ENCODE measurements at places on chromosomes 2 and 18.

DNA sequence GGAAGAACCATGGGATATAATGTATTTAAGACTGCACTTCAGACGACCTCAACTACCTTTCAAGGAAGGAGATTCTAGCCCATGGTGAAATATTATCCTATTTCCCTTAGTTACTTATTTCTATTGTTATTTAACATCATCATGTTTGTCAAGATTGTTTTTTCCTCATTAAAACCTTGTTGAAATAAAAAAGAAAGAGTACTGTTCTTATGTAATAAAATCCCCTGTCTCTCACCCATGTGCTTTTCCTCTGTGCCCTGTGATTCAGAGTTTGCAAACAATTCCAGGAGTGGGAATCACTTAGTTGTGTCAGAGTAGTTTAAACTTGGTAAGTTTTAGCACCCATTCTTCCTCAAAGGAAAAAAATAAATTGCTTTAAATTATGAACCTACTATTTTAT is 43.6 kb downstream of the ERBB4 start:
- DNase-seq = no peak

- DNase-seq = no peak
Measured at GRCh38 chr18:13036622-13037320, 45.6 kb downstream of the CEP192 start.

- DNase-seq = no peak
Measured at GRCh38 chr2:64401529-64401880, 52.5 kb upstream of the LGALSL start.

DNA sequence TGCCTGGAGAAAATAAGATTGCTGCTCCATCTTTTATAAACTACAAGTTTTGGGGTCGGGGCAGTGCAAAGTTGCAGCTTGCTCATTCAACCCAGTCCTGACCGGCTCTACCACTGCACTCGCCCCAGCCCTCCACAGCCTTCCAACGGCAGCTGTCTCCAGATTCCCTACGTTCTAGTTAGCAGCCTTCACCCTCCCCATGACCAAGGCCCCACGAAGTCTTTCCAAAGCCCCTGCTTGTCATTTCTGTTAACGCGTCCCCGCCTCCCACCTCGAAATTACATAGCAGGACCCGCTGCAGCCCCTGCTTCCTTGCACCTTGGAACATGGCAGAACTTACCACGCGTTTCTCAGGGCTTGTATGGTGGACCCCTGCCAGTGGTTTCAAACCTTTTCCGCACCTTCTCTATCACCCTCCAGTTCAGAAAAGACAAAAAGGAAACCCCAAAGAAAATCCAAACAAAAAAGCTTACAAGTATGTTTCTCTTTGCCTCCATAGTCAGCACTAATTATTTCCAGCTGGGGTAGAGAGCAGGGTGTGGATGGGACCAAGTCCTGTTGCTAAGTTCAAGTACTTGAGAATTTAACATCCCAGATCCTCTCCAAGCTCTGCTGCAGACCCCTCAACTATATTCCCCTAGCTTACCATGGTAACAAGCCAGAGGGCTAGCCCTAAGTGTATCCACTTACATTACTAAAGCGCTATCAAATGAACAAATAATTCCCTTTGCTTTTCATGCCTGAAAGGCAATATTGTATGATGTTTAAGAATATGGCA is 161.5 kb downstream of the TGIF1 start:
- DNase-seq = no peak

DNA sequence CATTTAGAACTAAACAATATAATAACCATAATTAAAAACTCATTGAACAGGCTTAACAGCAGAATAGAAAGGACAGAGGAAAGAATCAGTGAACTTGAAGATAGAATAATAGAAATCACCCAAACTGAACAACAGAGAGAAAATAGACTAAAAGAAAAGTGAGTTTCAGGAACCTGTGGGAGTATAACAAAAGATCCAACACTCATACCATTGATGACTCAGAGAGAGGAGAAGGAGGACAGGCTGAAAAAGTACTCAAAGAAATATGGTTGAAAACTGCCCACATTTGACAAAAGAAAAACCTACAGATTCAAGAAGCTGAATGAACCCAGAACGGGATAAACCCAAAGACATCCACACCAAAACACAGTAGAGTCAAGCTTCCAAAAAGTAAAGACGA is 54.2 kb upstream of the FMNL2 start:
- DNase-seq = no peak

GRCh38 chr2:4110273-4110672 is 406.9 kb downstream of the DCDC2C start:
- DNase-seq = no peak

DNA sequence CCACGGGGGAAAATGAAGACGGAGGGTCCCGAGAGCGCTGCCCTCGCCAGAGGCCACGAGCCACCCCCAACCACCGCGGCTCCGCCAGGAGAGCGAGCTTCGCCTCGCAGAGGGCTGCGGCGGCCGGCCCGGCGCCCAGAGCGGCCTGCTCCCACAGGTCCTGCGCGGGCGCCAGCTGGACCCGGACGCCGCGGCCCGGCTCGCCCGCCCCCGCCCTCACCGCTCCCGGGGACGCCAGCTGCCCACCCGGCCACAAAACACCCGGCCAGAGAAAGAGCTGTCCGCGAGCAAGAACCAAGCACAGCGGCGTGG is 709 bp downstream of the PTPN2 start:
- DNase-seq = no peak

- no peak for DNase-seq
Measured at GRCh38 chr2:3130444-3130843, 247.2 kb downstream of the EIPR1 start.

GRCh38 chr2:16617282-16618266 is 48.1 kb downstream of the CYRIA start:
- DNase-seq = no peak

DNA sequence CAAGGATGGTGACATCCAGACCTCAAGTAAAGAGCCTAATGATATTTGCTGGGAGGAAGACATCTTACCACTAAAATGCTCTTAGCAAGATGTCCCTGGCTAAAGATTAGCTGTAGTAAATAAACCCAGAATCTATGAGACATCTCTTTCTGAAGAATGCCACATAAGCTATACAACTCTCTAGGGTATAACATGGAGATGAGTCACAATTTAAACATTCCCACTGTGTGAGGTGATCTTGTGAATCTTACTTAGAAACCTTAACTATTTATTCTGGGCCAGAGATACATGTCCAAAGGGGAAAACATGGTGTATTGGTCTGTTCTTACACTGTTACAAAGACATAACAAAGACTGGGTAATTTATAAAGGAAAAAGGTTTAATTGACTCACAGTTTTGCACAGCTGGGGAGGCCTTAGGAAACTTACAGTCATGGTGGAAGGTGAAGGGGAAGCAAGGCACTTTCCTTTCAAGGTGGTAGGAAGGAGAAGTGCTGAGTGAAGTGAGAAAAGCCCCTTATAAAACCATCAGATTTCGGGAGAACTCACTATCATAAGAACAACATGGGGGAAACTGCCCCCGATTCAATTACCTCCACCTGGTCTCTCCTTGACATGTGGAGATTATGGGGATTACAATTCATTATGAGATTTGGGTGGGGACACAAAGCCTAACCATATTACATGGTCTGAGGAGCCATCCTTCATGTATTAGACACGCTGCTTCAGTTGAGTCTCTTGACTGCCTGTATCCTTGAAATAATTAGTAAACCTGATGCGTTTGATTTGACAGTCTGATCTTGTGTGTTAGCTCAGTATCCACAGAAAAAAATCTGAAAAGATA is 17.1 kb downstream of the KRCC1 start:
- DNase-seq = no peak

GRCh38 chr2:52916981-52917380 is 850.6 kb upstream of the CHAC2 start:
- DNase-seq = no peak

- DNase-seq = no peak
Measured at GRCh38 chr2:120605231-120605935, 130.3 kb upstream of the GLI2 start.

GRCh38 chr2:85999061-85999831 is 106.4 kb downstream of the POLR1A start:
- no peak for DNase-seq

DNA sequence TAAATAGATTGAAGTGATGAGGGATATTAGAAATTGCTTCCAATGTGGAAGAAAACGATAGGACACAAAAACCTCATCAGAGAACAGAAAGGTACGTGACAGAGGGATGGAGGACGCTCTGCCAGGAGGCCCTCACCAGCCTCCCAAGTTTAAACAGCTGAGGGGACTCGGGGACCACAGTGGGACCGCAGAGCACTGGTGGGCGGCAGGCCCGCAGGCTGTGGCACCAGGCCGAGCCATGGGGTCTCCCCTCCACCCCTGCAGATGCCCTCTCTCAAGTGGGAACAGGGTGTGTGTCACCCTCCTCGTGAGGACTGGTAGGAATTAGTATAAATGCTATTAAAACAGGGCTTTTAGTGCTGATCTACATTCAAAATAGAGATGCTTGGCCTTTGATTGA is 10.8 kb downstream of the NDUFA10 start:
- no peak for DNase-seq

GRCh38 chr2:233404222-233404621 is 49.9 kb downstream of the DGKD start:
- no peak for DNase-seq

- no peak for DNase-seq
Measured at GRCh38 chr2:70188460-70188859, 2.4 kb downstream of the C2orf42 start.

DNA sequence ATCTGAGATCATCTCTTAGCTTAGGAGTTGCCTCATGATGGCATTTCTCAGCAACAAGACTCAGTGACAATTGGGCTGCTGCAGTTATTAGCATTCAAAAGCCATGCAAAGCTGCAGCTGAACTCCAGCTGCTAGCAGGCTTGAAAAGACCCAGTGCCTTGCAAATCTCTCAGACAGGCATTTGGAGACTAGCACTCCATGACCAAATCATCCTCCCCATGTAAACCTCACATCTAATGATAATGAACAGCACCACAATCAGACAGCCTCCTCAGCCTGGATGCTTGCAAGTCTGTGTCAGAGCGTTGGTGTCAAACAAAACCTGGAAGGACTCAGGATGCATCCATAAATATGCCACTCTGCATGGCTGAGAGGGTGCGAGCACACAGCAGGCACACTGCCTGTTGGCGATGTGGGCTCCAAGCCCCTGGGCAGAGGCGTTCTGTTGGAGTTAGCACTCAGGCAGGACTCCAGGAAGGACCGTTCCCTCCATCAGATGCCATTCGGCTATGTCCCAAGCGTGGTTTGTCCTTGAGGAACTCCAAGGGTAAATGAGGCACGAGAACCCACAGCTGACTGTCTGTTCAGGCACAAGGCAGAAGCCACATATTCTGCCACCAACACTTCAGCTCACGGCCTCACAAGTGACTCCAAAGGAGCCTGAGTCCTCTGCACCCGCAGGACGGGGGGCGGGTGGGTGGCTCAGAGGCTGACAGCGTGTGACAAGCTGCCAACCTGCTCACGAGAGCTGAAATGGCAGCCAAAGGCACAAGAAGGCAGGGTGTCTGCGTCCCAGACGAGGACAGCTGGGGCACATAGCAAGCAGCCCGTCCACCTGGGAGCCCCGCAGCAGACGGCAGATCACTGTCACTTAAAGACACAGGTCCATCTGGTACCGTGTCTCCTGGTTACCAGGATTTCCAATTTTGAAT is 183.8 kb downstream of the MYT1L start:
- DNase-seq = no peak

DNA sequence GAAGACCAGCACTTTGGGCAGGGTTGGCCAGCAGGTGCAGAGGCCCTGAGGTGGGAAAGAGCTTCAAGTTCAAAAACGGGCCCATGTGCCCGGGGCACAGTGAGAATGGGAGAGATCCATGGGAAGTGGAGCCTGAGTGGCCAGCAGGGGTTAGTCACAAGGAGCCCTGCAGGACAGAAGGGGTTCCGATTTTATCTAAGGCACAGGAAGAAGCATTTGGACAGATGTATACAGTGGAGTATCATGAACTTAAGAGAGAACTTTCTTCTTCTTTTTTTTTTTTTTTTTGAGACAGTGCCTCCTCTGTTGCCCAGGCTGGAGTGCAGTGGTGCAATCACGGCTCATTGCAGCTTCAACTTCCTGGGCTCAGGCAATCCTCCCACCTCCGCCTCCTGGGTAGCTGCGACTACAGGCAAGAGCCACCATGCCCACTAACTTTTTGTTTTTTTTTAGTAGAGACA is 24.0 kb downstream of the WIPF1 start:
- DNase-seq = no peak

DNA sequence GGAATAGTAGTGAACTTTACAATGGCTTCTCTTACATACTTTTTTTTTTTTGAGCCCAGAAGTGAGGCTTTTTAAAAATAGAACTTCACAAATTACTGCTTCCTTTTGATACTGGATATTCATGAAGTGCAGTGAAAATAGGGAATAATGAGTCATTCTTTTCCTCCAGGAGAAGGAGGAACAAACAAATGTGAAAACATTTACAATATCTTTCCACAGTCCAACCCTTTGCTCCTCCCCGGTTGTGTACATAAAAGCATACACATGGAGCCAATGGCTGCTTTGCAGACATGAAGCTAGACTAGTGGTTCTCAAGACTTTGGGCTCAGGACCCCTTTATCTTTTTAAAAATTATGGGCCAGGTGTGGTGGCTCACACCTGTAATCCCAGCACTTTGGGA is 266.9 kb downstream of the GBX2 start:
- no peak for DNase-seq

DNA sequence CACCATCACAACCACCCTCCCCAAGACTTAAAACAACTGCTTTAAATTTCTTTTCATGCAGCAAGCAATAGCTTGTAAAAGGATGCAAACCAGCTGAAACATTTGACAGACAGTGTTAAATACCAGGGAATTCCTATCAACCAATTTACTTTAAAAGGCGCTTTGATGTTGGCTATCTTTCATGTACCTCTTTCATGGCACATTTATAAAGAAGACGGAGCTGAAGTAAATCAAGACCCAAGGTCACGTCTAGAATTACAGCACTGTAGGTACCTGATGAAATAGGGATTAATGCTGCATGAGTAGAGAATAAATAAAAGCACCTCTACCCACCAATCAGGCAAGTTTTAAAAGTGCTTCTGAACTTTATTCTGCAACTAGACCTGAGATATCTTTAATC is 78.9 kb downstream of the SRBD1 start:
- no peak for DNase-seq

GRCh38 chr2:98913916-98914712 is 21.9 kb downstream of the CRACDL start:
- no peak for DNase-seq

DNA sequence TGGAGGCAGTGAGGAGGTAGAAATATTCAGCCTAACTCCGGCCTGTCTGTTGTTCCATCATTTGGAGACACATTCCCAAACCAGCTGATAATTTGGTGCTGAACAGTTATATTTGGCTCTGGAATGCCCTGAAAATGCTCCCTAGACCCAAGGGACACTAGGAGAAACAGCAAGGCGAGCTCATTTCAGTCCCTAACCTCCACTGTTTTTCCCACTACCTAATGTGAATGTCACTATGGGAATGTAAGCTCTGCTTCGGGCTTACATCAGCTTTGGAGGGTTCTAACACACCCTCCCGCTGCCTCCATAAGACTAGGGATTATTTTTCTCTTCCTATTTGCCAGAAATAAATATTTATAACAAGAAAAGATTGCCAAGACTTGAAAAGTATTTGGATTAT is 103.5 kb downstream of the ANTXR1 start:
- DNase-seq = no peak

- no peak for DNase-seq
Measured at GRCh38 chr18:41059126-41059415, 896.0 kb upstream of the PIK3C3 start.
